ENCODE measurements at places on chromosomes 7 and 10.

DNA sequence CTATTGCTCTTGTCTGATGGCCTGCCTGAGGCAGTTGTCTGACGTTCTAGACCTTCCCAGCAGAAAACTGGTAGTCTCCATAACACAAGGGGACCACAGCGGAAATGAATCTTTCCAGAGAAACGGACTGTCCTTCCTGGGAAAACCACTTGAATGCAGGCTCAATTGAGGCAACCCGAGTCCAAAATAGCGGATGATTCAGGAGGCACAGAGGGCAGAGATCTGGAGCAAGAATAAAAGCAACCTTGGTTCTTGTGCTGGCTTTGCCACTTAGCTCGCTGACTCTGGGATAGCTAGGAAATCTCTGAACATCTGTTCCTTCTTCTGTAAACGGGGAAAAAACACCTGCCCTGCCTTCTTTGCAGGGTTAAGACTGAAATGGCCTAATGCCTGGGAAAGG lies 178.8 kb downstream of the NEURL1 start:
- H3K36me3 ChIP-seq, result no peaks in the 10 kb centered on the region
- DNase-seq, result no peak
- peaks cover 14% of the 10 kb centered on the region for H3K4me1 ChIP-seq
- no peak overlapping the region for H3K4me3 ChIP-seq
- H3K27ac ChIP-seq, result no peak overlapping the region
- no peaks in the 10 kb centered on the region for H3K27me3 ChIP-seq

GRCh38 chr10:71590781-71591350 lies 128.7 kb downstream of the C10orf105 start:
- H3K27ac ChIP-seq, result no peak overlapping the region
- no peak overlapping the region for H3K4me3 ChIP-seq
- H3K4me1 ChIP-seq, result no peaks in the 10 kb centered on the region
- no peak for DNase-seq

DNA sequence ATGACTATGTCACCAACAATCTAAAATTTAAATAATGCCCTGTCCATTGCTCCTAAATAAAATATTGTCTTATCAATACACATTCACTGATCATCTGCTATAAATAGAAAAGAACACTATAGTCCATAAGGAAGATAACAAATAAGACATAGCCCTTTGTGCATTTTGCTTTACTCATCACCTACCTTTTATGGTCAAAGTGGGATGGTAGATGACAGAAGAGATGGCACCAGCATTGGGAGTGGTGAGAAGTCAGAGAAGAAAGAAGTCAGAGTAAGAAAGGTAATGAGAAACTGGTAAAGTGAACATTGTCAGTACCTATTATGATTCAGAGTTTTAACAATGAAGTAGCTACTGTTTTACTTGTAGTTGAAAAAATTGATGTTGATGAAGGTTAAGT lies 31.1 kb downstream of the SEMA3E start:
- H3K36me3 ChIP-seq, result no peaks in the 10 kb centered on the region
- H3K27ac ChIP-seq, result no peak overlapping the region
- no peak overlapping the region for H3K4me3 ChIP-seq
- H3K4me1 ChIP-seq, result no peaks in the 10 kb centered on the region
- no peaks in the 10 kb centered on the region for H3K27me3 ChIP-seq
- no peak for DNase-seq

DNA sequence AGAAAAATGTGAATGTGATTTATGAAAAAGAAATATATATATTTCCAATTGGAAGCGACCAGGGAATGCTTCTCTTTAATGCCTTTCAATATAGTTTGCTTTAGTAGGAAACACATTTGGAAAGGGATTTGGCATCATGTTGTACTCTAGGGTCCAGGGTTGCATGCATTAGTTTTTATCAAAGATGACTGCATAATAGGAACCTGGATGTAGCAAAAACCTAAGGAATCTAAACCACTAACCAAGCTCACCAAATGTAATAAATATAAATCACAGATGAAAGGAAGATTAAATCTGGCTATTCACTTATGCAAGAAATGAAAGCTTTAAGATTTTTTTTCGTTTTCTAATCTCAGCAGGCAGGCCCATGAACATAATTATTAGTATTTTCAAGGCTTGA lies 120.0 kb downstream of the ATXN7L1 start:
- no peaks in the 10 kb centered on the region for H3K27me3 ChIP-seq
- no peak overlapping the region for H3K27ac ChIP-seq
- no peak overlapping the region for H3K4me3 ChIP-seq

- H3K36me3 ChIP-seq, result no peaks in the 10 kb centered on the region
- H3K27ac ChIP-seq, result no peak overlapping the region
- no peak overlapping the region for H3K4me3 ChIP-seq
- no peaks in the 10 kb centered on the region for H3K27me3 ChIP-seq
Measured at GRCh38 chr7:28672397-28672797, 260.1 kb downstream of the CREB5 start.

GRCh38 chr7:646487-646886 lies 80.0 kb upstream of the DNAAF5 start:
- no peaks in the 10 kb centered on the region for H3K4me1 ChIP-seq
- H3K4me3 ChIP-seq, result no peak overlapping the region
- H3K27ac ChIP-seq, result no peak overlapping the region
- DNase-seq, result no peak

DNA sequence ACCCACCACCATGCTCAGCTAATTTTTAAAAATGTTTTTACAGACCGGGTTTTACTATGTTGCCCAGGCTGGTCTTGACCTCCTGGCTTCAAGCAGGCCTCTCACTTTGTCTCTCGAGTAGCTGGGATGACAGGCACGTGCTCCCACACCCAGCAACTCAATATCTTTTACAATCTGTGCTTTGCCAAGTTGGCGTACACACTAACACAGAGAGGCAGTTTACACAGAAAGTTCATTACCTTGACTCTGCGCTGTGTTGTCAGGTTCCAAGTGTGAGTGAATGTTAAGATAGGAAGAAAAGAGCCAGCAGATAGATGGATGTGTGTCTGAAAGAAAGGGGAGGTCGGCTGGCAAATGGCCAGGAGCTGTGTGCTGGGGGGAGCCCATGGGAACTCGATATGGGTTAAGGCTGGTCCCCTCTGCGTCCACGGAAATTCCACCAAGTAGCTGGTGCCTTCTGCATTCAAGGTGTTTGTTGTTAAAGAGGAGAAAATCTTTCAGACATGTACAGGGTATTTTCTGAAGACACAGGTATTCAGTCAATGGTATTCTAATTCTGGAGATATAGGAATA lies 299.8 kb downstream of the CAMK1D start:
- H3K36me3 ChIP-seq, result no peaks in the 10 kb centered on the region
- no peaks in the 10 kb centered on the region for H3K27me3 ChIP-seq
- DNase-seq, result no peak
- no peak overlapping the region for H3K27ac ChIP-seq
- no peaks in the 10 kb centered on the region for H3K4me1 ChIP-seq

- no peaks in the 10 kb centered on the region for H3K36me3 ChIP-seq
- peaks cover 10% of the 10 kb centered on the region for H3K27me3 ChIP-seq
- H3K4me1 ChIP-seq, result no peaks in the 10 kb centered on the region
Measured at GRCh38 chr10:31072451-31072850, 40.8 kb upstream of the ZNF438 start.

DNA sequence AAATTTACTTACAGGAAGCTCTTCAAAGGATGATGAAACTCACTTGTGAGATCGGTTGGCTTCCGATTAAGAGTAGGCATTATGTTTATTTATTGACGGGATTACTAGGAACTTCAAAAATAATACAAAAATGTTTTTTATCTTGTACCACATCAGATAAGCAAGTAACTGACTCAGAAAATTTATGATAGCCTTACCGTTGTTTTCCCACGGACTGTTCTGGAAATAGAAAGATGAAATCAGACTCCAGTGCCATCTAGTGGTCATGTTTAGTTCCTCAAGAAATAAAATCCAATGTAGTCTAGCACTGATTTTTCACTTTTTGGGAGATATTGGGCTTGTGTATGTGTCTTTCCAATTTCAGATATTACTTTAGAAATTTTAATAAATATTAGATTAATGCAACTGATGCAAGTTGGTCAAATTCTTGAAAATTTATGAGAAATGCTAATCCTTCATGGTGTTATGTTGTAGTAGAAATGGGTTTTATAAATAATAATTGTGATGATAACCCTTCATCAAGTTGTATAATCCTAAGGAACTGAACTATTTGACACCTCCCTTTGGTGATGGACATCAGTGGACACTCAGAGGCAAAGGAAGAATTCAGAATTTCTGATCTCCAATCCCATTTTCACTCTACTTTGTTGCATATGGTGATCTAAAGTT lies 168.8 kb downstream of the TMEM26 start:
- peaks cover 16% of the 10 kb centered on the region for H3K4me1 ChIP-seq
- DNase-seq, result no peak
- H3K36me3 ChIP-seq, result no peaks in the 10 kb centered on the region

GRCh38 chr10:122336332-122336731 lies 38.2 kb upstream of the PLEKHA1 start:
- no peak overlapping the region for H3K4me3 ChIP-seq
- no peaks in the 10 kb centered on the region for H3K27me3 ChIP-seq
- H3K27ac ChIP-seq, result no peak overlapping the region
- no peaks in the 10 kb centered on the region for H3K36me3 ChIP-seq

- peaks cover 26% of the 10 kb centered on the region for H3K4me1 ChIP-seq
- DNase-seq, result no peak
- H3K36me3 ChIP-seq, result peaks cover 21% of the 10 kb centered on the region
- no peak overlapping the region for H3K4me3 ChIP-seq
- H3K27me3 ChIP-seq, result no peaks in the 10 kb centered on the region
Measured at GRCh38 chr7:135930565-135931461, 46.3 kb downstream of the MTPN start.

GRCh38 chr10:34736976-34737771 lies 77.9 kb downstream of the PARD3 start:
- no peaks in the 10 kb centered on the region for H3K4me1 ChIP-seq
- H3K4me3 ChIP-seq, result no peak overlapping the region
- H3K27me3 ChIP-seq, result peaks cover 5% of the 10 kb centered on the region
- no peak overlapping the region for H3K27ac ChIP-seq
- no peak for DNase-seq
- H3K36me3 ChIP-seq, result no peaks in the 10 kb centered on the region

GRCh38 chr7:68258609-68259008 lies 1262.0 kb downstream of the TYW1 start:
- no peaks in the 10 kb centered on the region for H3K36me3 ChIP-seq
- no peaks in the 10 kb centered on the region for H3K4me1 ChIP-seq
- H3K4me3 ChIP-seq, result no peak overlapping the region
- DNase-seq, result no peak
- no peaks in the 10 kb centered on the region for H3K27me3 ChIP-seq

- no peaks in the 10 kb centered on the region for H3K36me3 ChIP-seq
- no peak overlapping the region for H3K4me3 ChIP-seq
- DNase-seq, result no peak
Measured at GRCh38 chr7:20577441-20578071, 37.9 kb upstream of the ABCB5 start.

DNA sequence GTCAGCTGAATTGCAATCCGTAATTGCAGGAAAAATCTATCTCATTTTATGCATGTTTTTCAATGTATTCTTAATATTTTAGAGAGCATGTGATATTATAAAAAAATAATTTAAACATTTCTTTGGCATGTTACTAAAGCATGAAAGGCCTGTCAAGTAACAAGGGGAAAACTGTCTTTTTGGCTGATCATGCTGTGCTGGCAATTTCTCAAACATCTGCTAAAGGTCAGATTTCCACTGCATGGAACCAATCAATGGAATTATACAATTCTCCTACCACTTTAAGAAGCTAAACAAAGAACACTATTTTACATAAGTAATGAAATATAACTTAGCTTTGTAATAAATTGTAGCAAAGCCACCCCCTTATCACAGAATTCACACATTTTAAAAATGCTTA lies 49.4 kb downstream of the JMJD1C start:
- H3K27ac ChIP-seq, result no peak overlapping the region
- no peaks in the 10 kb centered on the region for H3K36me3 ChIP-seq
- peaks cover 12% of the 10 kb centered on the region for H3K4me1 ChIP-seq
- H3K27me3 ChIP-seq, result no peaks in the 10 kb centered on the region
- DNase-seq, result no peak
- H3K4me3 ChIP-seq, result no peak overlapping the region

- no peak overlapping the region for H3K27ac ChIP-seq
- H3K27me3 ChIP-seq, result no peaks in the 10 kb centered on the region
- no peaks in the 10 kb centered on the region for H3K36me3 ChIP-seq
- DNase-seq, result no peak
- no peak overlapping the region for H3K4me3 ChIP-seq
Measured at GRCh38 chr7:14855033-14855794, 47.3 kb downstream of the DGKB start.

- H3K36me3 ChIP-seq, result no peaks in the 10 kb centered on the region
- no peak for DNase-seq
- H3K4me1 ChIP-seq, result no peaks in the 10 kb centered on the region
- H3K27ac ChIP-seq, result no peak overlapping the region
Measured at GRCh38 chr7:181738-182137, 10.6 kb upstream of the FAM20C start.

GRCh38 chr7:68718097-68718551 lies 880.2 kb upstream of the AUTS2 start:
- no peaks in the 10 kb centered on the region for H3K27me3 ChIP-seq
- H3K4me1 ChIP-seq, result no peaks in the 10 kb centered on the region
- no peak for DNase-seq
- no peaks in the 10 kb centered on the region for H3K36me3 ChIP-seq
- H3K27ac ChIP-seq, result no peak overlapping the region

DNA sequence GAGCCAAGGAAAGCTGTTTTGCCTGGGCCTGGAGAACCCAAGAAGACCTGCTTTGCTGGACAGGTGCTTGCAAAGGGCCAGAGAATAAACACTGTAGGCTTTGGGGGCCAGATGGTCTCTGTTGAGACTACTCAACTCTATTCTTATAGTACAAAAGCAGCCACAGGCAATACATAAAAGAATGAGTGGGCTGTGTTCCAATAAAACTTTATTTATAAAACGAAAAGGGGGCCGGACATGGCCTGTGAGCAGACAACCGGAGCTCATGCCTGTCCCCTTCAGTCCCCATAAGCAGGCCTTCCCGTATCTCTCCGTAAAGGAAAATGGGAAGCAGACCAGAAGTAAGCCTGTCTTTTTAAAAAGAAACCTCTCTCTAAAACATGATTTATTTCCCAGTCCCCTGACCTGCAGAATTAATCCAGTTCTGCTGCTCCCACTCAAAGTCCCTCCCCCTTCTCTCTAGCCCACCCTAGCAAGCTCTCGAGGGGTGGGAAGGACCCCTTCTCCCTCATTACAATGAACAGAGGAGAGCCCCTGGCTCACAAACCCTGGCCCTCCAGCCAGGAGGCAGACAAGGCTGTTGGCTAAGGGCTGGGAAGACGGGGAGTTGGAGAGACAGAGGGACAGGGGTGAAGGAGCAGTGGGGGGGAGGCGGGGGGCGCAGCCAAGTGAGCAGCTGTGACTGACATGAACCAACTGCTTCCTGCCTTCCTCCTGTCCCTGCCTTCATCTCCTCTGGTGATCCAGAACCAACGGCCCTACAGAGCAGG lies 177.8 kb downstream of the NEURL1 start:
- no peak for DNase-seq
- no peak overlapping the region for H3K27ac ChIP-seq
- H3K27me3 ChIP-seq, result no peaks in the 10 kb centered on the region
- H3K4me1 ChIP-seq, result peaks cover 11% of the 10 kb centered on the region

DNA sequence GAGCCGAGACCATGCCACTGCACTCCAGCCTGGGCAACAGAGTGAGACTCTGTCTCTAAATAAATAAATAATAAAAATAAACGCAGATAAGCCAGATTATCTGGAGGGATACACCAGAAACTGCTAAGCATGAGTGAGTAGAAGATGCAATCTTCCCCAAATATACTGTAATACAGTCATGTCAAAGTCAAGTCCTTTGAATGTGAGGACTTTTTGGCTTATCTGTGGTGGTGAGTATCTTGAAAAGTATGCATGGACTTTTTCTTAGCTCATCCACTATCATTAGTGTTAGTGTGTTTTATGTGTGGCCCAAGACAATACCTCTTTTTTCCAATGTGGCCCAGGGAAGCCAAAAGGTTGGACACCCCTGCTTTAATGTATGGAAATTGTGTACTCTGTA lies 44.7 kb upstream of the PITRM1 start:
- no peak overlapping the region for H3K4me3 ChIP-seq
- H3K27ac ChIP-seq, result no peak overlapping the region
- no peak for DNase-seq
- no peaks in the 10 kb centered on the region for H3K36me3 ChIP-seq
